Psoas muscle (tissue), 8 donors: ENCODE measurements at places on chromosomes 7 and 10.
A peak's percentile ranks its signal among the peaks of the same experiment; 100 is the strongest.

- DNase-seq: no peak
Measured at GRCh38 chr10:84331091-84331490, 2.7 kb downstream of the CCSER2 start.

DNA sequence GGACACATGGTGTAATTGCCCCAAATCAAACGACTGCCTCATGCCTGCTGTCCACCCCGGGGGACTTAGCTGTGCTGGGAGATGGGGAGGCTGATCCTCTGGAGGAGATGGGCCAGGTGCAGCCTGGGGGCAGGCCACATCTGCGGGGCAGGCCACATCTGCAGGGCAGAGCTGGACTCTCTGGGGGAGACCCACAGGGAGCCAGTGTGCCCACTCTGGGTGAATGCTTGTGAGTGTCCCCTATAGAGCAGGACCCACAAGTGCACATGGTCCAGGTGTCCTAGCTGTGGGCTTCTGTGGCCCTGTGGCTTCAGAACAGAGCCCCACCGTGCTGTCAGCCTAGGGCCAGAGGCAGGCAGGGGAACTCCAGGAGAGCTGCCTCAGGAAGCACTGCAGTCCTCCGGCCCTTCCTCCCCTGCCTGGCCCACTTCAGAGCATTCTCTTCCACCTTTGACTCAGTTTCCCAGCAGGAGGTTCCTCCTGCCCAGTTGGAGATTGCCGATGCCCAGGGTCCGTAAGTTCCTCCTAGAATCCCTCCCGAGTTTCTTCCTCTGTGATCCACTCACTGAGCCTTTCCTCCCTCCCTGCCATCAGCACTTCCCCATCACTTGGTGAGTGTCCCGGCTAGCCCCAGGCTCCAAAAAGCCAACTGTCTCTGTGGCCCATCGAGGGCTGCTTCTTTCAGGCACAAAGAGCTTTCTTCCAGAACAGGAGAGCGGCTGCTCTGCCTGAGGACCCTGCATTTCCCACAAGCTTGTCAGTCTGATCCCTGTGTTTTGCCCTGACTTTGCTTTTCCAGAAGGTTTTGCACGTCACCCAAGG lies 50.3 kb downstream of the ADCYAP1R1 start:
- no peak for DNase-seq

DNA sequence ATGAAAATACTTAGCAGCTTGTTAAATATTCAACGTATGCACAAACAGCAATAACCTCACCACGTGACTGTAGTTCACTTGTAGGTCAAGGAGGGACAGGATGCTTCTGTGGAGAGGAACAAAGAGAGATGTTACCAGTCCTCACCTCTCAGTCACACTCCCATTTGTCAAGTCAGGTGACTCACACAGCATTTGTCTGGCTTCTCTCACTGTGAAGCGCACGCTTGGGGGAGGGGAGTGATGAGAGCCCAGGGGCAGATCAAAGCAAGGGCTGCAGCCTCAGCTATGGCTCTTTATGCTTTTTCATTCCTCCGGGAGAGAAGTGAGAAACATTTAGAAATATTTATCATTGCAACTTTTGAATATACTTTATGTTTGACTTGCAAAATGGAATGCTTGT lies 2.9 kb upstream of the RBM20 start:
- peak; percentile 41 for DNase-seq

DNA sequence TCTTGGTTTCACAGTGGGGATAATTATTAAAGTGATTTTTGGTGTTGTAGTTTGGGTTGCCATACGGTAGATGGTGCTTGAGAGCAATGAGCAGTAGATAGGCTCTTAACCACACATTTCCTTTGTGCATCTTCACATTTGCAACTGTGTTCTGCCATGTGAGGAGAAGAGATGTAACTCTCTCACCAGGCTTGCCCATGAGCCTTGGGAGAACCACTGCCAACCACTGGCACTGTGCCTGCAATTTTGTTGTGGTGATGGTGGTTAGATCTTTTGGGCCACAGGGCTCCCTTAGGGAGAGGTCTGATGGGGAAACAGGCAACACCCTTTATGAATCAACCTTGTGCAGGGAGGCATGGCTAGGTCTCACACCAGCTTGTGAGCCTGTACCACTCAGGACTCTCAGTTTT lies 204.3 kb downstream of the CCDC7 start:
- DNase-seq: no peak

DNA sequence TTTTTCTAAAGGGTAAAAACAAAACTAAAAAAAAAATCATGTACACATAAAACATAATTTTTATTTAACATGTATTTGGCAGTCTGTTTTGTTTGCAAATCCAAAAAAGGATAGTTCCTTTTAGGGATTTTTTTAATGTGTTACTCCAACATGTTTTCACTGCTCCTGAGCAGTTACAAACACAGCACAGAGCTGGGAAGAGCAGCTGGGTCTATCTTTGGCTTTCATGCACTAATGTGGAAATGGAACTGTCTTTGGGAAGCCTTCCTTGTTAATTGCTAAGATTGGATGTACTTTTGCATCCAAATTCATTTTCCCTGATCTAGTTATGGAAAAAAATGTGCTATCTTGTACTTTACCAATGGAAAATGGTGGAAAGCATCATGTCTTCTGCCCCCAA lies 1035.1 kb downstream of the CNTNAP2 start:
- DNase-seq: no peak

DNA sequence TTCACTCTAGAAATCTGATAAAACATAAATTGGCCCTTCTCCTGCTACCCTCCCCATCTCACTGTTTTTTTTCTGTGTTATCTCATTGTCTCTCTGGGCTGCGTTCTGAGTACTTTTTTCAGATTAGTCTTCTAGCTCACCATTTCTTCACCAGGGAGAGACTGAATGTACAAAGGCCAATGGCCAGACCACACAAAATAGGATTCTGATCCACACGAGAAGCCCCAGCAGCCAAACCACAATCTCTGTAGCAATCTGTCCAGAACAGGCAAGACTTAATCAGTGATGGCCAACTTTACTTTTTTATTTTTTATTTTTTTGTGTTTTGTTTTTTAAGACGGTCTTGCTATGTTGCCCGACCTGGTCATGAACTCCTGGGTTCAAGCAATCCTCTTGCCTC lies 55.9 kb upstream of the PAPSS2 start:
- no peak for DNase-seq

- DNase-seq: no peak
Measured at GRCh38 chr7:147541261-147541660, 1049.3 kb upstream of the C7orf33 start.

GRCh38 chr10:77967611-77968022 lies 41.1 kb upstream of the DLG5 start:
- no peak for DNase-seq

- no peak for DNase-seq
Measured at GRCh38 chr10:14598809-14599764, 175.6 kb downstream of the FAM107B start.

DNA sequence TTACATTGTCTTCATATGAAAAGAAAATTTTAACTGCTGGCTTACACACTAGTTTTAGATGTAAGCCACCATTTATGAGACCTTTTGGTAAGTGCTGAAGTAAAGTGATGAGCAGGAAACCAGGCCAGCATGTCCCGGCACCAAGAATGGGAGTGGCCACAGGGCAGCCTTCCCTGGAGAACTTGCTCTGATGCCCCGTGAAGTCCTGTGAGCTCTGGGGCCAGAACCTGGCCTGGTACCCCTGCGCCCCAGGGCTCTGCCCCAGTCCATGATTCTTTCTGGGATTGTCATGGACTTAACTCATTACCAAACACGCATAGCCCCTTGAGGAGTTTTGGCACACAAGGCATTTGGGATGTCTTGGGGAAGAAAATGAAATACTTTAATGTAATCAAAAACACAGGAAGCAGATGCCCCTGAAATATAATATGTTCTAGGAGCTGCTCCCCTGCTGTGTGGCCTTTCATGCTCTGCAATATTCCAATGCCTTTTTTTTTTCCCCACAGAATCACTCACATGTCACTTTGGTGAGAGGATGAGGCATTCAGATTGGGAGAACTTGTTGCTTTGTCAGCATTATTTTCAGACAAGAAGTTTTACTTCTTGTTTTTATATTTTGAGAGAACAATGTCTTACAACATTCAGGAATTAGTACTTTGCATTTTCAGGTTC lies 53.1 kb upstream of the CXCL12 start:
- no peak for DNase-seq

DNA sequence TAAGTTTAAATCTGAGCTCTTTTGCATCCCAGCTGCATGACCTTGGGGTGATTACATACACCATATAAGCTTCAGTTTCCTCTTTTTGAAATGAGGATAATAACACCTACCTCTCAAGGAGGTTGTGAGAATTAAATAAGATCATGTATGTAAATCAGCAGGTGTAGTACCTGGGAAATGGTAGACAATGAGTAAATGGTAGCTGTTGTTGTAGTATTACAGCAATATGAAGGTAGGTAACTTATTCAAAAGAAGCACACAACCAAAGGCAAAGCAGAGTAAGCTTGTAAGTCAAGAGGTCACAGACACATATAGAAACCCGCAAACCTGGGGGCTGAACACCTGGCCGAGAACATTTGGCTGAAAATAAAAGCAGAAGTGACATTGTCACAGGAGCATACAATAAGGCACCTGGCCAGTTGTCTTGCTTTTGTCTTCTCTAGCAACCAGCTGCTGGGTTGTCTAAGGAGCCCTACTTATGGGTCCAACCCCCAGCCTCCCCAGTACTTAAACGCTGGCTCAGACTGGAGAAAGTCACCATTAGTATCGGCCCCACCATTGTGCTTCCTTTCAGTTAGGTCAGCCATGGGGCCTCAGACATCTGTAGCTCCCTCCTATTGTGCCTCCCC lies 203.6 kb upstream of the MKLN1 start:
- DNase-seq: no peak

DNA sequence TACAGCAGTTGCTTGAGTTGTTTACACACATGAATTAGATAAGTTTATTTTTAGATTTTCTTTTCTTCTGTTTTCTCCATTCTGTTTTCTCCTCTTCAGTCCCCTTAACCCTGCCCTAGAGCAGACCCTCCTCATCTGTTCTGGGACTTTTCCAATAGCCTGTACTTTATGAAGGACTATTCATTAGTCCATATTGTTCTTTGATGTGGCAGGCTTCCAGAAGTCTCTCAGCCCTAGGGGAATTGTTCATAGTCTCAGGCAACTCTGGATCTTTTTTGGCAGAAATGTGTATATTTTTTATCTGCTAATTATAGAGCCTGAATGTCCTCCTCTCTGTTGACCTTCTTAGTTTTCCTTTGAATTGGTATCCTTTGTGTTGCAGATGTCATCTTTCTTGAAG lies 25.4 kb downstream of the KAT6B start:
- no peak for DNase-seq

DNA sequence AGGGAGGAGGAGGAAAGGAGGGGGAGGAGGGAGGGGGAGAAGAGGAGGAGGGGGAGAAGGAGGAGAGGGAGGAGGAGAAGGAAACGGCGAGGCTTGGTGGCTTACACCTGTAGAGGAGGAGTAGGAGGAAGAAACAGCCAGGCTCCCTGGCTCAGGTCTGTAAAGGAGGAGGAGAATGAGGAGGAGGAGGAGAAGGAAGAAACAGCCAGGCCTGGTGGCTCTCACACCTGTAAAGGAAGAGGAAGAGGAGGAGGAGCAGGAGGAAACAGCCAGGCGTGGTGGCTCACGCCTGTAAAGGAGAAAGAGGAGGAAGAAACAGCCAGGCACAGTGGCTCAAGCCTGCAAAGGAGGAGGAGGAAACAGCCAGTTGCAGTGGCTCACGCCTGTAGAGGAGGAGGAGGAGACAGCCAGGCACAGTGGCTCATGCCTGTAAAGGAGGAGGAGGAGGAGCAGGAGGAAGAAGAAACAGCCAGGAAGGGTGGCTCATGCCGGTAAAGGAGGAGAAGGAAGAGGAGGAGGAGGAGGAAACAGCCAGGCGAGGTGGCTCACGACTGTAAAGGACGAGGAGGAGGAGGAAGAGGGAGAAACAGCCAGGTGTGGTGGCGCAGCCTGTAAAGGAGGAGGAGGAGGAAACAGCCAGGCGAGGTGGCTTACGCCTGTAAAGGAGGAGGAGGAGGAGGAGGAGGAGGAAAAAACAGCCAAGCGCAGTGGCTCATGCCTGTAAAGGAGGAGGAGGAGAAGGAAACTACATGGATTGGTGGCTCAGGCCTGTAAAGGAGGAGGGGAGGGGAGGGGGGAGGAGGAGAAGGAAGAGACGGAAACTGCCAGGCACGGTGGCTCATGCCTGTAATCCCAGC lies 14.9 kb upstream of the CRCP start:
- peak; percentile 55 for DNase-seq
